Esophagus squamous epithelium (tissue), 5 donors: ENCODE measurements at places on chromosomes 1 and 21.

- no peaks in the 10 kb centered on the region for H3K4me1 ChIP-seq
- H3K36me3 ChIP-seq: no peaks in the 10 kb centered on the region
- no peak overlapping the region for H3K4me3 ChIP-seq
- H3K27ac ChIP-seq: no peak overlapping the region
These were observed 375.8 kb downstream of the NCAM2 start for GRCh38 chr21:21373969-21374368.

- DNase-seq: no peak
- no peaks in the 10 kb centered on the region for H3K36me3 ChIP-seq
- H3K27me3 ChIP-seq: peaks cover 84% of the 10 kb centered on the region
- H3K4me1 ChIP-seq: no peaks in the 10 kb centered on the region
- no peak overlapping the region for H3K4me3 ChIP-seq
- H3K27ac ChIP-seq: no peak overlapping the region
These were observed 15.0 kb upstream of the PRDM16 start for GRCh38 chr1:3053986-3054385.

GRCh38 chr1:158119976-158120653 is 60.6 kb upstream of the CD1D start:
- no peak for DNase-seq
- H3K4me3 ChIP-seq: no peak overlapping the region
- no peaks in the 10 kb centered on the region for H3K27me3 ChIP-seq
- no peaks in the 10 kb centered on the region for H3K36me3 ChIP-seq
- H3K4me1 ChIP-seq: peaks cover 8% of the 10 kb centered on the region

GRCh38 chr1:116495535-116495934 is 75.3 kb downstream of the CD58 start:
- H3K4me3 ChIP-seq: no peak overlapping the region
- H3K27ac ChIP-seq: peak overlapping the region; percentile 49
- H3K36me3 ChIP-seq: no peaks in the 10 kb centered on the region

- H3K4me3 ChIP-seq: no peak overlapping the region
- H3K27ac ChIP-seq: peak overlapping the region; percentile 16
- H3K36me3 ChIP-seq: no peaks in the 10 kb centered on the region
- H3K27me3 ChIP-seq: no peaks in the 10 kb centered on the region
- DNase-seq: no peak
These were observed 27.1 kb upstream of the HHAT start for GRCh38 chr1:210301615-210302000.

- DNase-seq: no peak
- no peaks in the 10 kb centered on the region for H3K27me3 ChIP-seq
- H3K36me3 ChIP-seq: peaks cover 95% of the 10 kb centered on the region
- no peaks in the 10 kb centered on the region for H3K4me1 ChIP-seq
These were observed 15.5 kb downstream of the SSBP3 start for GRCh38 chr1:54390655-54391054.

- no peak overlapping the region for H3K4me3 ChIP-seq
- no peak overlapping the region for H3K27ac ChIP-seq
- no peak for DNase-seq
- no peaks in the 10 kb centered on the region for H3K27me3 ChIP-seq
- H3K4me1 ChIP-seq: no peaks in the 10 kb centered on the region
These were observed 11.2 kb upstream of the VWA5B1 start for GRCh38 chr1:20279509-20279908.

GRCh38 chr1:184624051-184624450 is 130.6 kb downstream of the EDEM3 start:
- peaks cover 25% of the 10 kb centered on the region for H3K4me1 ChIP-seq
- DNase-seq: no peak
- H3K27ac ChIP-seq: peak overlapping the region; percentile 86
- H3K36me3 ChIP-seq: no peaks in the 10 kb centered on the region

DNA sequence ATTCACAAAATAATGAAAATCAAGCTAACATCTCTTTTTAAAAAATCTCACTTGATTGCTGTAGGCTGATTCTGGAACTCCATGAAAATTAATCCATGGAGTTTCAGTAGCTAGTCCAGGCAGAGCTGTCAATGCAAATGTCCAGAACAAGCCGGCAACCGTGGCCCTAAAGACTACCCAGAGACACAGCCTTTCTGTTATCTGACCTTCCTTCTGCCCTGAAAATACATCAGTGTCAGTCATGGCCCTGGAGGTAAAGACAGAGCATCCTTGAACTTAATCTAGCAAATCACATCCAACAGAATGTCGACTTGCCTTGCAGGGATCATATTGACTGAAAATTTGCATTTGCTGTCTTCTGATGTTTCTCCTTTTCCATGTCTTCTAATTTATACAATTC is 887.4 kb upstream of the B3GALT2 start:
- H3K4me3 ChIP-seq: no peak overlapping the region
- no peaks in the 10 kb centered on the region for H3K4me1 ChIP-seq
- H3K36me3 ChIP-seq: no peaks in the 10 kb centered on the region
- no peak for DNase-seq

DNA sequence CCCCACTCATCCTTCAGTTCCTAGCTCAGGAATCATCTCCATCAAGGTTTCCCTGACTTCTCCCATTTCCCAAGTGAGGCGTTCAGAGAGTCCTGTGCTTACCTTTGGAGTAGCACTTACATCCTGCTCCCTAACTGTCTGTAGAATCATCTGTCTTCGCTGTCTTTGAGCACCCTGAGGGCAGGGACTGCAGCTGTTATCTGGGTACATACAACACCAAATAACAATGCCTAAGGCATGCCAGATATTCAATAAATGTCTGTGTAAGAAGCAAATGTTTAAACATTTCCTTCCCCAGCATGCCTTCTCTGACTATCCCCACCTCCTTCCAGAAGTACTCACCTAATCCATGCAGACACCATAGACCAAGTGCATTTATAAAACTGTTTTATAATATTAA is 65.4 kb downstream of the JAK1 start:
- no peak for DNase-seq
- no peak overlapping the region for H3K4me3 ChIP-seq
- H3K27ac ChIP-seq: no peak overlapping the region
- no peaks in the 10 kb centered on the region for H3K27me3 ChIP-seq
- H3K36me3 ChIP-seq: no peaks in the 10 kb centered on the region

- DNase-seq: no peak
- H3K36me3 ChIP-seq: no peaks in the 10 kb centered on the region
- H3K27ac ChIP-seq: peak overlapping the region; percentile 20
- no peaks in the 10 kb centered on the region for H3K27me3 ChIP-seq
- H3K4me3 ChIP-seq: no peak overlapping the region
These were observed 76.1 kb upstream of the SLC2A1 start for GRCh38 chr1:43034778-43035177.
